D341Med (cell line): ENCODE measurements at places on chromosomes 2 and 18.

- DNase-seq, result no peak
These were observed 515.9 kb downstream of the SLC4A3 start for GRCh38 chr2:220143336-220143735.

GRCh38 chr2:119477113-119477505 lies 45.5 kb downstream of the TMEM37 start:
- DNase-seq, result no peak

- DNase-seq, result peak; percentile 86
These were observed 131.5 kb downstream of the MAIP1 start for GRCh38 chr2:200086911-200087310.

DNA sequence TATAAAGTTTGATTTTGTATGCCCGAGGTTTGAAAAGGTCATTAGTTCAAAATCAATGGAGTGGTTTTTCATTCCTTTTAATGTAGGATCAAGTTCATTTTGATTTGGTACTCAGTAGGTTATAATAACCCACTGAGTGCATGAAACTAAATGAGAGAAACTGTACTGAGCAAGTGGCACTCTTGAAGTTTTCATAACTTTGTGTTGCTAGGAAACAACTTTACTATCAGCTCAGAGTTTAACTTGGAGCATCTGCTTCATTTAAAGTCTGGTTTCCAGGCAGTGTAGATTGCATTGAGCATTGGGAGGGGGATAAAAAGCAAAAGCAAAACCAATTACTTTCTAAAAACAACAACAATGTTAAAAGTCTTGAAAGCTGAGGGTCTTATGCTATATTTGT lies 1361.6 kb upstream of the CHAC2 start:
- DNase-seq, result no peak

GRCh38 chr2:136422512-136422911 lies 304.6 kb upstream of the CXCR4 start:
- no peak for DNase-seq

DNA sequence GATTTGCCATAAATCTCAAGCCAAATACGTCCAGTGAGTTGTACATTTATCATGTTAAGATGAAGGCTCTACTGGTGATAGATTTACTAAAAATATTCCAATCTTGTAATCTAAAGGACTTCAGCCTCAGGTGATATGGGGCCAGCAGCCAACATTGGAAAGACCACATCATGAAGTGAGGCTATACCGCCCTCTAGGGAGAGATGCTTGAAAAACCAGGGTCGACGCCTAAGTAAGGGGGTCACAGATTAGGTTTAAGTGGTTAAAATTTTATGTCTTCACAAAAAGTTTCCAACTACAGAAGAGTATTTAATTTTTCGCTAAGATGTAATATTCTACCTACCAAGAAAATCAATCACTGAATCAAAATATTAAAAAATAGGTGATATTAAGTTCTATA lies 33.3 kb downstream of the DOCK10 start:
- DNase-seq, result no peak

- DNase-seq, result no peak
These were observed 28.3 kb downstream of the ZAP70 start for GRCh38 chr2:97741686-97742085.

DNA sequence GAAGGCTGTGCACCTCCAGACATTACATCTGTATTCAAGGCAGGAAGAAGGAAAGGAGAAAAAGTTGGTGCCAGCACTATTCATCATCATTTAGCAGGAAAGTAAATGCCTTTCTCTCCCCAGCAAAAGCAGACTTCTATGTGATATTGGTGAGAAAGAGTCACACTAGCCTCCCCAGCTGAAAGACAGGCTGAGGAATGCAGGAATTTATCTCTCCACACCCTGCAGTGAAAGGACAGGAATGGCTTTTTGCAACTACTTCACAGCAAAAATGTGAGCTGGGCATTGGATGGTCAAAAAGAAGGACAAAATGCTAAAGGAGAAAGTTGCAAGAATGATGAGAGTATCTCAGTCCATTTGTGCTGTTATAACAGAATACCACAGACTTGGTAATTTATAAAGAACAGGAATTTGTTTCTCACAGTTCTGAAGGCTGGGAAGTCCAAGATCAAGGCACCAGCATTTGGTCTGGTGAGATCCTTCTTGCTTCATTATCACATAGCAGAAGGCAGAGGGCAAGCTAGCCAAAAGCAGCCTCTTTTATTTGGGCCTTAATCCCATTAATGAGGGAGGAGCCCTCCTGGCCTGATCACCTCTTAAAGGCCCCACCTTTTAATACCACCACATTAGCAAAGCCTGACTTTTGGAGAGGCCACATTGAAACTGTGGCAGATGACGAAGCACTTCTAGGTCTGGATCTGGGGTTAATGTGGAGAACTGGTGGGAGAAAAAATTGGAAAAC lies 388.1 kb upstream of the SLC14A2 start:
- DNase-seq, result no peak

DNA sequence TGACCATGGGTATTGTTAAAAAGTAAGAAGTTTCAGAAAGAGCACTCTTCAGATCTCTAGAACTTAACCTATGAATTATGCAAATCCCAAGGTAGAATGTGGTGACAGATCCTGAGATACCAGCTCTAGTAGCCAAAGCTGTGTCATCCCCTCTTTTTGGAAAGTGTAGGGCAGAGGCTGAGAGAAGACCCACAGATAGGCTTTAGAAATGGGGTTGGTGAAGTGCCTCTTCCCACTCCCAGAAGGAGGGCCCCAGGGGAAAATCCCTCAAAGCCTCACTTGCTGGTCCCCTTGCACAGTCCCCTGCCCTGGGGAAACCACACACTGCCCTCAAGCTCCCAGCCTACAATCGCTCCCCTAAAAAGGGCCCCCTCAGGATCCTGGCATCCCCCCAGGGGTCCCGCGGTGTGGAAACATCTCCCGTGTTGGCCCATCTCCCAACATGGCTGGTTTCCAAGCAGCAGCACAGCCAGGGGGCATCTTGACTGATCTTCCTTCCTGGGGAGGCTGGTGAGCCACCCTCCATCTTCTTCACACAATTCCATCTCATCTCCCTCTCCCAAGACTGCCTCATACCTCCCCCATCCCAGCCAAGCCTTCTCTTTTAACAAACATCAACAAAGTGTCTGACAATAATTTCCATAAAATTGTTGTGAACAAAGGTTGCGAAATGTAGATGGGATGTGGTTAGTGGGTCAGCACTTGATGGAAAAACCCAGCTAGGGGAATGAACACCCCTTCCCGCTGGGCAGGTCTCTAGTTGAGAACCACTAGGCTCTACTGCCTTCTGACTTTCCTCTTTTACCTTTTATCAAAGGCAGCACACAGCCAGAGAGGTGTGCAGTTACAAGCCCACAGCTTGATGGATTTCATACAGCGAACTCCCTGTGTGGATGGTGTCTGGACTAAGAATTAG lies 25.1 kb downstream of the MAL start:
- no peak for DNase-seq

- no peak for DNase-seq
These were observed 24.6 kb downstream of the HYCC2 start for GRCh38 chr2:201046881-201047280.

GRCh38 chr18:45850021-45850420 lies 24.5 kb downstream of the SIGLEC15 start:
- no peak for DNase-seq

DNA sequence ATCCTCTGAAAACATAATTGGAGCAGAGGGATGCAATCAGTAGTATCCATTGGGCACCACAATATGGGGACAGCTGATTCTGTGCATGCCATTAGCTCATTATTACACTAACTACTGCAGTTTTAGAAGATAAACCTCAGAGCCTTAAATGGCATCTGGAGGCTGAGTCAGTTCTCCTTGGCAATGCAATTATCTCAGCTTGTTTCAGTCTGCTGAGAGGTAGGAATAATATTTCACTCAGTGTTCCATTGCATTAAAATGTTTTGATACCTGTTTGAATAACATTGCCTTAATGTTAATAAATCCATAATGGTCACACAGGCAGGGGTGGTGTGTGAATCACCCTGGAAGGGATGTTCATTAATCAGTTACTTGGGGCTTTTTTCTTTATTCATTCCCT lies 309.6 kb downstream of the LRRTM1 start:
- DNase-seq, result no peak

- DNase-seq, result no peak
These were observed 446 bp upstream of the EFHD1 start for GRCh38 chr2:232632904-232633412.

DNA sequence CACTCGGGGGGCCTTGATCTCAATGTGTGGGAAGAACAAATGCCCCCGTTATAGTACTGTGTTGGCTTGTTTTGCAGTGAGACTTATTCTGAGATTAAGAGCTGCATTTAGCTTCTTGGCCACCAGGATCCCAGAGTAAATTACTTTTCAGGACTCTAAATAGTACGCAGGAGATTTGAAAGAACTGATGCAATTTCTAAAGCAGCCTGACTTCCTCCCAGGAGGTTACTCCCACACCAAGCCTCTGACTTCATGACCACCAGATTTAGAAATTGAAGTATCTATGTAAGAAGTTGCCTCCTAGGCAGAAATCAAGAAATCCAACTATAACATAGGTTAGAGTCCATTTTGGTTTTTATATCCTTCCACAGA lies 67.0 kb downstream of the FEZ2 start:
- DNase-seq, result no peak

- DNase-seq, result no peak
These were observed 281.7 kb upstream of the ID2 start for GRCh38 chr2:8400196-8400595.

- DNase-seq, result no peak
These were observed 215.4 kb upstream of the OSR1 start for GRCh38 chr2:19573784-19574183.

DNA sequence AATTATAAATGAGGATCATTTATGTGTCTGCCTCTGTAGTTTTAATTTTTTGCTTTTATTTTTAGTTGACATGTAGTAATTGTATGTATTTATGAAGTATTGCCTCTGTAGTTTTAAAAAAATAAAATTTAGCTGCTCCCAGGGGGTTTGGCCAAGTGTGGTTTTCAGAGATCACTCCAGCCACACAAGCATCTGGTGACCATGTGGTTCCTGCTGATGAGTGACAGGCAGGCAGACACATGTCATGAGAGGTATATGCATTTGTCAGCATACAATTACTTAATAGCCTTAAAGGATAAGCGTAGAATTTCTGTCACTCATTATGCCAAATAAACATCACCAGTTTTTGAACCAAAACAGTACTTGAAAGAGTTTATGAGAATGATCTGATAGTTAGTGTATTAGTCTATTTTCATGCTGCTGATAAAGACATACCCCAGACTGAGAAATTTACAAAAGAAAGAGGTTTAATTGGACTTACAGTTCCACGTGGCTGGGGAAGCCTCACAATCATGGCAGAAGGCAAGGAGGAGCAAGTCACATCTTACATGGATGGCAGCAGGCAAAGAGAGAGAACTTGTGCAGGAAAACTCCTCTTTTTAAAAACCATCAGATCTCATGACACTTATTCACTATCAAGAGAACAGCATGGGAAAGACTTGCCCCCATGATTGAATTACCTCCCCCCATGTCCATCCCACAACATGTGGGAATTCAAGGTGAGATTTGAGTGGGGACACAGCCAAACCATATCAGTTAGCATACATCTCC lies 29.6 kb downstream of the MREG start:
- DNase-seq, result no peak

DNA sequence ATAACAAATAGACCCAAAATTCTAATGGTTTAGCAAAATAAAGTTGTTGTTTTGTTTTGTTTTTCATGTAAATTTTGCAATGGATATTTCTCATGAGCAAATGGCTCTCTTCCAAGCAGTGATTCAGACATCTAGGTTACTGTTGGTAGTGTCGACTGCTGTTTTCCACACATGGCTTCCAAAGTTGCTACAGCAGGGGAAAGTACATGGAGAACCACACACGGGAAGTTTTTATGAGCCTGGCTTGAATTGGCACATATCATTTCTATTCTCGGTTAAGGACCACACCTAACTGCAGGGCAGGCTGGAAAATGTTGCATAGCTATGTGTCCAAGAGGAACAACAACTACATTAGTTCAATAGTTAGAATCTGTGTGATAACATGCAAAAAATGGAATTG lies 262.1 kb downstream of the GALNT13 start:
- DNase-seq, result no peak

- DNase-seq, result peak; percentile 87
These were observed 62.5 kb upstream of the SH3RF3 start for GRCh38 chr2:109066501-109066900.

GRCh38 chr2:173451118-173451517 lies 96.4 kb downstream of the CDCA7 start:
- no peak for DNase-seq

GRCh38 chr2:77520641-77521547 lies 1.3 kb downstream of the LRRTM4 start:
- DNase-seq, result no peak
